ENCODE measurements at places on chromosomes 4 and X.

DNA sequence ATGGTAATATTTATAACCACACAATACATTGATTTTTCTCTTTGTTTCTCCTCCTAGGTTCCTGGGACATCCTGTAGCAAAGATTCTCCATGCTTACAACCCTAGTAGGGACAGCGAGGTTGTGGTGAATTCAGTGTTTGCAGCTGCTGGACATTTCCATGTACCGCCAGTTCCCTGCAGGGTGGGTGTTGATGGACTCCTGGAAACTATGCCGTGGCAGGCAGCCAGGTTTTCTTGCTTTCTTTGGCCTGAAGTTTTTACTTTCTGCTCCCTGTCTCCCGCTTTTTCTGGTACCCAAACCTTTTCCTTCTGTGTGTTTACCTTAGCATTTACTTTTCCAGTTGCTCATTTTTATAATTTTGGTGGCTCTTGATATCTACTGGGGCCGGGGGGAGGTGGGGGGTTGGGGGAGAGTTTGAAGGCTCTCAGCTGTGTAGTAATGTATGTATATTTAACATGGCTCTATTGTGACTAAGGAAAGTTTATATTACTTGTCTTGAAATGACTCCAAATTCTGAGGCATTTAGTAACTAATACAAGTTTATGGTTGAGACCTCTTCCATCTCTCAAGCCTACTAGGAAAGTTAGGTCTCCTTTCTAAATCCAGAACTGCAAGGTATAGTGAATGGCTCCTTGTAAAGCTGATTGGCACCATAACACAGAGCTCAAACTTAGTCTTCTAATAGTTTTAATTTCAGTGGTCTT, 89.7 kb downstream of the TMEM131L start:
- DNase-seq, result no peak

DNA sequence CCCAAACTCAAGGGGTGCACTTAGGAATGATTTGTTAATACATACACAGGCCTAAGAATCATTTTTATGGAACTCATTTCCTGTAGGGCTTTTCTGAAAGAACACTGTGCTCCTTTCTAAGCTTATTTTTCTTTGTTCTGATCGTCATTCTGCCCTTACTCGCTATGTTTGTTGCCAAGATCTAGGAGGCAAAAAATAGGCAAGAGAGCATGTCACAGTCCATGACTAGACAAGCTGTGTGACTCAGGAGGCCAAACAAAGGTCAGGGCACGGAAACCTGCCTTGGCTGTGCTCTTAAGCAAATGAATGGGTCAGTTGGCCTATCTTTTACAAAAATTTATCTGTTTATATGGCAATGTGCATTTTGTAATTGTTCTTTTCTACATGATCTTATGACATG, 42.5 kb upstream of the C1GALT1C1 start:
- DNase-seq, result no peak

DNA sequence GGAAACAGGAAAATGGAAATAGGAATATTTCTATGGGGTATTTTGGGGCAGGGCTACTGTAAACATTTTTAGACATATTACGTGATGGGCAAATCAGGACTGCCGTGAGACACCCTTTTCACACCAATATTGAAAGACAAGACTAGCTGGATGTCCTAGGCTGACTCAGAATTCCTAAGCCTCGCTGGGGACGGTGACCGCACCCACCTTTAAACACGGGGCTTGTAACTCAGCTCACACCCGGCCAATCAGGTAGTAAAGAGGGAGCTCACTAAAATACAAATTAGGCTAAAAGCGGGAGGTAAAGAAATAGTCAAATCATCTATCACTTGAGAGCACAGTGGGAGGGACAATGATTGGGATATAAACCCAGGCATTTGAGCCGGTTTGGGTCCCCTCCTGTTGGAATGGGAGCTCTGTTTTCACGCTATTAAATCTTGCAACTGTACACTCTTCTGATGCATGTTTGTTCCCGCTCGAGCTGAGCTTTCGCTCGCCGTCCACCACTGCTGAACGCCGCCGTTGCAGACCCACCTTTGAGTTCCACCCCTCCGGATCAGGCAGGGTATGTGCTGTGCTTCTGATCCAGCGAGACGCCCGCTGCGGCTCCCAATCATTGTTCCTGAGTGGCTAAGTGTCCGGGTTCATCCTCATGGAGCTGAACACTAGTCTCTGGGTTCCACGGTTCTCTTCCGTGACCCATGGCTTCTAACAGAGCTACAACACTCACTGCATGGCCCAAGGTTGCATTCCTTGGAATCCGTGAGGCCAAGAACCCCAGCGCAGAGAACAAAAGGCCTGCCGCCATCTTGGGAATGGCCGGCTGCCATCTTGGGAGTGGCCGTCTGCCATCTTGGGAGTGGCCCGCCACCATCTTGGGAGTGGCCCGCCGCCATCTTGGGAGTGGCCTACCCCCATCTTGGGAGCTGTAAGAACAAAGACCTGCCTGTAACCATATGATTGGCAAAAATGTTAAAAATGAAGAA, 152.6 kb downstream of the CRLF2 start:
- DNase-seq, result no peak

DNA sequence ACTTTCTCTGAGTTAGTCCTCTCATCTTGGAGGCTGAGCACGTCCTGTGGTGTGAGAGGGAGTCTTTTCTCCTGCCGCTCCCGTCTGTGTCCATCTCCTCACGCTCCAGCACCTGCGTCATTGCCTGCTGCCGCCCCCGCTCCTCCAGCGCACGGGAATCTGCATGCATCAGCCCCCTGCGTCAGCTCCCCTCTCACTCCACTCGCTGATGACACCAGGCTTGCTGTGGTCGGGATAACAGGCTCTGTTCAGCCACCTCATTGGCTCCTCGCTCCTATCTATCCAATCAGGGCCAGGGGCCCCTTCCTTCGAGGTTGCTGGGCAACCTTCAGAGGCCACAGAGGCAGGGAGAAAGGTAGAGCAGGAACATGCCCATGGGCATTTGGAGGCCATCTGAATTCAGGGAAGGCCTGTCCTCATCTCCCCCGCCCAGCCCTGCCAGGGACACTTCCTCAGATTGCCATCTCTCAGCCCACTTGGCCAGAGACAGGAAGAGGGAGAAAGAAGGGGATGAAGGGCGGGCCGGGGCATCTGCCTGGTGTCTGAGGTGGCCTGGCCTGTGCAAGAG, 9.3 kb downstream of the ZNF185 start:
- DNase-seq, result no peak

DNA sequence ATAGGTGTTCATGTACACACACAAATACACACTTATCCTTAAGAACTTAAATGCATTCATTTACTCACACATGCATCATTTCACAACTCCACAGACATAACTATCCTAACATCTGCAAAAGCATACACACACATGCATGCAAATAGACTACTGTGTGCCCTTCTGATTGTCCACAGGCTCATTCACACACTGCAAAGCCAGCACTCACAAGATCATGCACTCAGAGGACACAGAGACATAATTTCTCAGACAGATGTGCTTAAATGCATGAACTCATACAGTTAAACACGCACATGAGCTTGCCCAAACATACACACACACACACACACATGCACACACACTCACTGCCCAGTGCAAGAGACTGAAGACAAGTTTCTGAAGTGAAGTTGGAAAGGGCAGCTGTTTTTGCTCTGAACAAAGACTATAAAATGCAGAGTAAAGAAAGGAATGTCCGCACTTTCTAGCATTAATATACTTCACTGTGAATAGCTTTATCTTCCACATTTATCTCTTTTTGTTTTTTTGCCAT, 1018.0 kb upstream of the HS3ST1 start:
- no peak for DNase-seq

GRCh38 chr4:87019246-87019791, 84.5 kb downstream of the AFF1 start:
- DNase-seq, result no peak

- DNase-seq, result no peak
Observed at GRCh38 chrX:138669693-138670092, 41.8 kb downstream of the FGF13 start.

DNA sequence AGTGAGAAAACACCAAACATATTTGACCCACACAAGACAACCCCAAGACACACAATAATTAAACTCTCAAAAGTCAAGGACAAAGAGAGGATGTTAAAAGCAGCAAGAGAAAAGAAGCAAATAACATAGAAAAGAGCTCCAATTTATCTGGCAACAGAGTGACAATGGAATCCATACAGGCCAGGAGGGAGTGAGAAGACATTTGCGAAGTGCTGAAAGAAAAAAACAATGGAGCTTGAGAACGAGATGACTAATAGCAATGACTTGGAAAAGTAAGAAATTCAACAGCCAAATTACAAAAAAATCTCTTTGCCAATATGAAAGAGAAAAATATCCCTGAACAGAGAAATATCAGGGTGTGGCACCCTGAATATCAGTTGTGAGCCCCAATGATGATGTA, 61.6 kb downstream of the MAD2L1 start:
- no peak for DNase-seq

DNA sequence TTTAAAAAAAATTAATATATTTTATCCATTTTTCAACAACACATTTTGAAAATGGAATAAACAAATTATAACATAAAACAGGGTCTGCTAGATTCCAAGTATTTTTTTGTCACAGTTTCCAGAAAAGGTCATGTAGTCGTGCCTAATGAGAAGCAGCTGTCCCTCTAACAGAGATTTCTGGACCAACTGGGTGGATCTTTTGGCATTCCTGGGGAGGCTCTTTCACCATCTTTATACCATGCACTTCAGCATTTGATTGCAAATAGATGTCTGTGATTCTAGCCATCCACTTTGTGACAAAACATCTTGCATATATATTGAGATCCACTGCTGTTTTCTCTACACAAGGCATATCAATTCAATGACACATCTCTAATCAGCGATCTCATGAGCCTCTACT, 210.7 kb upstream of the LDB2 start:
- DNase-seq, result no peak

- DNase-seq, result no peak
Observed at GRCh38 chr4:10275696-10276095, 159.1 kb upstream of the WDR1 start.

GRCh38 chr4:80266902-80267380, 477 bp downstream of the FGF5 start:
- peak; percentile 59 for DNase-seq

DNA sequence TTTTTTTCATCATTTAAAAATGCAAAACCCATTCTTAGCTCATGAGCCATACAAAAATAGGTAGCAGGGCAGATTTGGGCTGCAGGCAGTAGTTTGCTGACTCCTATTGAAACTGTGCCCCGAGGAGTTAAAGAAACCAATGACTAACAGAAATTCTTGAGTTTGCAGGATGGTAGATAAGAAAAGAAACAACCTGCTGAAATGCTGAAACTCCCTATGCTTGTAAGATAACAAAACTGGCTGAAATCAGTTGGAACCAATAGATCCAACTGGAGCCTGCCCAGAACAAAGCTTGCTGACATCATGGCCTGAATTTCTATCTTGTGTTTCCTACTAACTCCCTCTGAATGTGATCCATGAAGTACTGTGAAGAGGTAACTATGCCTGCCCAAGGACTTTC, 68.6 kb downstream of the ANOS1 start:
- no peak for DNase-seq

DNA sequence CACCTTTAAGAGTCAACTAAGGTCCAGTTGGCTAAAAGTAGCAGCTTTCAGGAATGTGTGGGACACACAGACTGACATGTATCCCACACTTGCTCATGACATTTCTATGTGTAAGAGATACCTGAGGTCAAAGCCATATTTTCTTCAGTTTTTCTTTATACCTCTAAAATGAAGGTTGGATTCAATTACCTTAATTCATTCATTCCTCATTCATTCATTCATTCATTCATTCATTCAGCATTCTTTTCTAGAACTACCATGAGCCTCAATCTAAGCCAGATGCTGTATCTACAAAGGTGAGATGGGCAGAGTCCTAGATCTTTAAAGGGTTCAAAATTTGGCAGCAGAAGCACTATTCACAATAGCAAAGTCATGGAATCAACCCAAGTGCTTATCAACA, 139.7 kb upstream of the MAP3K15 start:
- no peak for DNase-seq

- DNase-seq, result no peak
Observed at GRCh38 chr4:24880186-24880585, 32.7 kb downstream of the CCDC149 start.

DNA sequence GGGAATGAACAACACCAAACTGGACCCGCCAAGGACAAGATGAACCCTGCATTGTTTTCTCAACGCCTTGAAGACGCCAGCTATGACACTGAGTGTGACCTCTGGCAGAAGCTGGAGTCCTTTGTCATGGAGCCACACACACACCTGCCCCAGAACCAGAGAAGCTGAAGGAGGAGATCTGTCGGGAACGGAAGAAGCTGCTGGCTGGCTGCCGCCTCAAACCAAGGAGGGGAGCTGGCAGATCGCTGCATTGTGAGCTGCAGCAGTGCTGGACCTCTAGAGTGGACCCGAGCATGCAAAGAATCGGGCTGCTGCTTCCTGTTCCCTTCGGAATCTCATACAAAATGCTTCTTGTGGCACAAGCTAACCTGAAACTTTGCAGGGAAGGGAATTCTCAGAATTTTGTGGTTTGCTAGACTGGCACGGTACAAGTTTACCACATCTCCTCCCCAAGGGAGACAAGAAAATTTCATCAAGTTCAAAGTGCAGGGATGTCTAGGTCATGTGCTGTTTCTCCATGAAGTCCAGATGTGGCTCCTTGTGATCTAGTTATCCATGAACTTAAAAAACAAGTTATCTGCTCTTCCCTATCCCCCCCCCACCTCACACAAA, 23.4 kb upstream of the GLRB start:
- DNase-seq, result no peak

DNA sequence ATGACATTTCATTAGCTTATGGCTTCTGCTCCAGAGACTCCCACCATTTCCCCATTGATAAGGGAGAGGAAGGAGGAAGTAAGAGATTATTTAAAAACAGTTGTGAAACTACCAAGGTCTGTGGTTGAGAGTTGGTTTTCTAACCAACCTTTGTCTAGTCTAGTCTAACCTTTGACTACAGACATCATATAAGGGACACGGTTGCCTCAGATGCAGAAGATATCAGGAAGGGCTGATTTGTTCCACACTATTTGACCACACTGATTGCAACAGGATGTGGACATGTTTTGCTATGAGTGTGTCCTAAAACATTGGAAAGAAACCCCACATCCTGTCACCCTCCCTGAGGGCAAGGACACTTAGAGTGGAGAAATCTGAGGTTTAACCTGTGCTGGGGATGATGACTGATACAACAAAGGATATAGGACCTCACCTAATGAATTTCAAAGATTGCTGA, 53.0 kb downstream of the COQ2 start:
- DNase-seq, result peak; percentile 40

- DNase-seq, result no peak
Observed at GRCh38 chr4:11503166-11503565, 74.5 kb upstream of the HS3ST1 start.

GRCh38 chr4:680091-680490, 5.7 kb downstream of the MYL5 start:
- no peak for DNase-seq

GRCh38 chr4:140702096-140702757, 54.0 kb downstream of the TBC1D9 start:
- no peak for DNase-seq

GRCh38 chr4:163702736-163703135, 208.2 kb downstream of the TMA16 start:
- no peak for DNase-seq
